Heart left ventricle (tissue), 16 donors: ENCODE measurements at places on chromosomes 3 and 15. TPM values are rescaled to one million over a fixed set of nuclear protein-coding genes. Genes with fewer than 3 reads are reported as not detected.
A peak's percentile ranks its signal among the peaks of the same experiment; 100 is the strongest.

- H3K4me3 ChIP-seq: no peak overlapping the region
- no peaks in the 10 kb centered on the region for H3K36me3 ChIP-seq
- H3K4me1 ChIP-seq: peaks cover 8% of the 10 kb centered on the region
- no peak for DNase-seq
Measured at GRCh38 chr15:38560456-38560926, 4.1 kb downstream of the RASGRP1 start.

- peak overlapping the region; percentile 85 for H3K27ac ChIP-seq
- no peaks in the 10 kb centered on the region for H3K27me3 ChIP-seq
- no peak overlapping the region for H3K4me3 ChIP-seq
- DNase-seq: no peak
Measured at GRCh38 chr3:46933261-46933660, 43.3 kb downstream of the CCDC12 start.

GRCh38 chr3:25573386-25574171 lies 91.1 kb downstream of the TOP2B start:
- H3K4me3 ChIP-seq: no peak overlapping the region
- H3K27me3 ChIP-seq: no peaks in the 10 kb centered on the region
- peaks cover 4% of the 10 kb centered on the region for H3K36me3 ChIP-seq
- H3K27ac ChIP-seq: peak overlapping the region; percentile 71

The KCNH8 gene
- polyA plus RNA-seq: not detected

DNA sequence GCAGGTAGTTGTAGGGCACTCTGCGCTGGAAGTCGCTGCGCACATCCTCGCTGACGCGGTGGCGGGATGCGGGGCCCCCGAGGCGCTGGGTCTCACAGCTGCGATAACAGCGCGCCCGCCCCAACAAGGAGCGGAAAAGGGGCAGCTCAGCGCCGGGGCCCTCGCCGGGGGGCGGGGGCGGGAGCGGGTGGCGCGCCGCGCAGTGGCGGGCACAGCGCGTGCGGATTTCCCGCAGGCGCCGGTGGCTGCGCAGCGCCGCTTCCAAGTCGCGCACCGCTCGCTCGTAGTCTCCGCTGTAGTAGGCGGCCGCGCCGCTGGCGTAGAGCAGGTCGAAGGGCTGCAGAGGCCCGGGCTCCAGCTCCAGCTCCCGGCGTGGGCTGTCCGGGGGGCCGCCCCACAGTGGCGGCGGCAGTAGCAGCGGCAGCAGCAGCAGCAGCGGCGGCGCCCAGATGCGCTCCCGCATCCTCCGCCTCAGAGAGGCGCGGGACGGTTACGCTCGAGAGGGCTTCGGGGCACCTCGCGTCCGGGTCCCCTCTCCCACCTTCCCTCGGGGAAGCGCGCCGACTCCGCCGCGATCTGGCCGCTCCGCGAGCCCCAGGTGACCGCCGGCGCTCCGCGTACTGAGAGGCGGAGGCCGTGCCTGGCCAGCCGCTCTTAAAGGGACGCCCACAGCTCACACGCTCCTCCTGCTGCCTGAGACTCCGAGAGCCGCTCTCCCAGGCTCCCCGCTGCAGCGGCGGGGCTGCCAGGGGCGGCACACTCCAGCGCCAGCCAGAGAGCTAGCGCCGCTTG lies at the start of gene P3H2:
Gene P3H2 (minus strand): TSS at position 629 of the 792 bp plus-strand sequence. CDS start 166 bp downstream, at position 463.
- H3K4me1 ChIP-seq: peaks cover 16% of the 10 kb centered on the region
- no peaks in the 10 kb centered on the region for H3K36me3 ChIP-seq
- H3K27ac ChIP-seq: peak within 1 kb of the TSS; percentile 84
- H3K27me3 ChIP-seq: no peaks in the 10 kb centered on the region
- H3K4me3 ChIP-seq: peak within 1 kb of the TSS; percentile 50

The PLA2G4D gene
- polyA plus RNA-seq: not detected

DNA sequence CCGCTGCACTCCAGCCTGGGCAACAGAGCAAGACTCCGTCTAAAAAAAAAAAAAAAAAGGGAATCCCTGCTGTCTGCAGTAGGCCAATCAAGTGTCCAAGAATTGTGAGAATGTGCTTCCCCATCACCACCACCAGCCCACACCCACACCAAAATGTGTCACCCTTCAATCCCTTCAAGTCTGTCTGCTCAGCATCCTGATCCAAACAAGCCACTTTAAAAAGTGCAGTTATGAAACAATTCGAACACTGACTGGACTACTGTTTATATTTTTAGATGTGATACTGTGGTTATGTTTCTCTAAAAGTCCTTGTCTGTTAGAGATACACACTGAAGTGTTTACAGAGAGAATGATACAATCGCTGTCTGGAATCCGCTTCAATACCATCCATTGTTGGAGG lies 78.1 kb upstream of the CGNL1 start:
- no peak for DNase-seq
- no peaks in the 10 kb centered on the region for H3K36me3 ChIP-seq
- H3K27me3 ChIP-seq: no peaks in the 10 kb centered on the region
- H3K4me1 ChIP-seq: no peaks in the 10 kb centered on the region
- no peak overlapping the region for H3K4me3 ChIP-seq

The GLDN gene
- polyA plus RNA-seq: 1.1 TPM

The SMARCC1 gene
- polyA plus RNA-seq: 5.8 TPM

The ARPP21 gene
- polyA plus RNA-seq: 0.01 TPM

The CNTN4 gene
- polyA plus RNA-seq: 0.30 TPM

The DPPA2 gene
- polyA plus RNA-seq: not detected
